ENCODE measurements at places on chromosomes 7 and 10.

DNA sequence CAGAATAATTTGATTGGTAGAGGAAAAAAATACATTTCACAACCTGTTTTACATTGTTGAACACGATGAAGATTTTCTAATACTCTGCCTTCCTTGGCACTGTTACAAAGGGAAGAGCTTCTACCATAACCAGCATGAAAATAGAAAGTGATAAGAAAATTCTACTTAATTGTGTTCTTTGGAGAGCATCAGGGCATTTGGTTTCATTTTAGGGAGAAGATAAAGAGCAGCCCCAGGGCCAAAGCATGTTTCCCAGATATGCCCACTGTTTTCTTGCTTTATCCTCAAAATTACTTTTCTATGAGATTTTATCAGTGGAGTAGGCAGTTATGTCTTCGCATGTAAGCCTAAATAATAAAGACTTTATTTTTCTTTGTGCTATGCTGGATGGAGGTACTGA lies 9.5 kb downstream of the CHRM2 start:
- DNase-seq: no peak

GRCh38 chr10:116787893-116788665 lies 45.7 kb upstream of the HSPA12A start:
- DNase-seq: peak; percentile 27

- DNase-seq: no peak
Observed at GRCh38 chr7:66912195-66912594, 8.8 kb upstream of the TMEM248 start.

DNA sequence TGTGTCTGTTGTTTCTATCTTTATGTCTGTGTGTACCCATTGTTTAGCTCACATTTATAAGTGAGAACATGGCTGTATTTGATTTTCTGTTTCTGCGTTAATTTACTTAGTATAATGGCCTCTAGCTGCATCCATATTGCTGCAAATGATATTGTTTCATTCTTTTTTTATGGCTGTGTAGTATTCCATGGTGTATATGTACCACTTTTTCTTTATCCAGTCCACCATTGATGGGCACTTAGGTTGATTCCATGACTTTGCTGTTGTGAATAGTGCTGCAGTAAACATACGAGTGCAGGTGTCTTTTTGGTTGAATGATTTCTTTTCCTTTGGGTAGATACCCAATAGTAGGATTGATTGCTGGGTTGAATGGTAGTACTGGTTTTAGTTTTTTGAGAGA lies 48.2 kb downstream of the ZNRF2 start:
- DNase-seq: no peak

- DNase-seq: no peak
Observed at GRCh38 chr7:143117395-143117794, 14.5 kb upstream of the PIP start.

DNA sequence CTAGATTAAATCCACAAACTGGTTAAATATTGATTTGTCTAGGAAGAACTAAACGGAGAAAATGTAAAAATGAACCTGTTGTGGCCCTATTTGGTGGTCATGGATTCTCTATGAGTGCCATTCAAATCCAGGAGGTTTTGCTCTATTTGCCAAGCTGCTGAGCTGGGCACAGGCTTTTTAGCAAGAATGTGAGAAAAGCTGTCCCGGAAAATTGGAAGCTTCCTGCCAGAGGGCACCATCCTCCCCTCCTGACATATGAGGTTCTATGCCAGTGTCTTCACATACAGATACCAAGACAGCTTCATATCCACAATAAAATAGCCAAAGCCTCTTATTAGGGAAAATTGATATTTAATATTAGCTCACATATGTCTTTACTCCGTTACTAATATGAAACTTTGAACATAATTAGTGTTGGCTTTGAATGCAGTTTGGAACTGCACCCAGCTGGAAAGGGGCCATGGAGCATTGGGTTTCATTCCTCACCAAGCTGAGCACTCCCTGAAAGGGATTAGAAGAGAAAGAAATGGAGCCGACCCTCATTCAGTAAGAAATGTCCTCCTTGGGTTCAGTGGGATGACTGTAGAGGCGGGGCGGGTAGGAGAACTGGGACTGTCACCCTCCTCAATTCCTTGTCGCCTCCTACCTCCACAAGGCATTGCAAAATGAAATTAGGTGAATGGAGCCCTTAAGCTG lies 47.8 kb downstream of the NRCAM start:
- DNase-seq: no peak

DNA sequence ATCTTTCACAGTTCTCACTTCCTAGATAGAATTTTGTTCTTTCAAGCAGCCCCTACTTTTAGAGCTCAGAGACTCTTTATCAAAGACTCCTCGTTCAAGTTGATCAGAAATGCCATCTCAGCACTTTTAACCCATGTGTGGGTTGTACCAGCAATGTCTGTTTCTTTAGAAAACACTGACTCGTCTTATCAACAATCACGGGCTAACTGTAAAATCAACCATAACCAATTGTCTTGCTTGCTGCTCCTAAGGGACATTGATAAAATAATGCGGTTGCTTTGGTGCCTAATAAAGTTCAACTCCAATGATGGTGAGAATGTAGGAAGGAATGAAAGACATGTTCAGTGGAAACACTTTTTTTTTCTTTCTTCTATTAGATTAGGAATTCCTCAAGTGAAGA lies 12.9 kb upstream of the CDK6 start:
- DNase-seq: no peak

DNA sequence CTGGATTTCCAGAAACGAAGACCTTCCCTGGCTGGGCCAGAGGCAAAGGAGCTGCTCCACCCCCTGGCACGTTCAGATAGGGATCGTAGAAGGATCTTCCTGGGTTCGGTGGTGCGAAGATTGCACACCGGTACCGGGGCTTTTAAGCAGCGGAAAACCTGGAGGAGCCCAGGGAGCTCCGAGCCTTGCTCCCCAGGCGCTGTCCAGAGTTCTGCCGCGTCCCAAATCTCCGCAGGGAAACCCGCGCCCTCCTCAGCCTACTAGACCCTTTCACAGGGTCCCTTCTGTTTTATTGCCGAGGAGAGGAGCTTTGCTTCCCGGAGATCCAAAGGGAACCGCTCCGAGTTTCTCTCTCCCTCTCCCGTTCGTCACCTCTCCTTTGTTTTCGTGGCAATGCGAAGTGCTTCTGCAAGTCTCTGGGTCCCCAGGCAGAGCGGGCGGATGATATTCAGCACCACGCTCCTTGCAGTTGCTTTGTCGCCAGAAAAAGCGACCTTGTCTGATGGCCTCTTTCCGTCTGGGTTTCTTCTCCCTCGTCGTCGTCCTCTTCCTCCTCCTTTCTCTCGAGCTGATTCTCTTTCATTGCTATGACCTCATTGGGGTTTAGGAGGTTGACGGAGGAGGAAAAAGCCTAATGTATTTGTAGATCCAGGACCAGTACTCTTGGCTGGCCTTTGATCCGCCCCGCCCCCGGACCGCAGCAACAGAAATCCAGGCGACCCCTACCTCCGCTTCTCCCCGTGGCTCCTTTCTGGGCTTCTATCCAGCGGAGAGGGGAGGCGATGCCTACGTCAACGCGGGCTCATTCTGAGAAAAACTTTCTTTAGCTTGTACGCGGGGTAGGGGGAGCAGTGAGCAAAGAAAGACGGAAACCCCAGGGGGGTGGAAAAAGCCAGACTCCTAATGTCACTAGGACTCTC lies at the start of gene TMEM196:
Gene TMEM196 (minus strand): TSS at position 777 of the 920 bp plus-strand sequence. CDS start 921 bp downstream, outside the sequence.
- DNase-seq: no peak

GRCh38 chr7:158361326-158361946 lies 226.2 kb downstream of the PTPRN2 start:
- no peak for DNase-seq

DNA sequence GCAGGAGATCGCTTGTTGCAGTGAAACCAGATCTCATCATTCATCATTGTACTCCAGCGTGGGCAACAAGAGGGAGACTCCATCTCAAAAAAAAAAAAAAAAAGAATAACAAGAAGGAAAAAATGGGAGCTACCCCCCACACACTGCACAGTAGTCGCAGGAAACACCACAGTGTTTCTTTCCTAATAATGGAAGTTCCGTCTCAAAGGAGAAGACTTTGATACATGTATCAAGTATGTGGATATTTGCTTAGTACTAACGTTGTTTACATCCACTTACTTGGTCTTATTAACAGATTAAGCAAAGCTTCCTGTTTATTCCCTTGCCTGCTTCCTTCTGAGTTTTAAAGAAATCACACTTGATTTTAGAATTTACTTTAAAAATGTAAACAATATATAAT lies 22.2 kb downstream of the YAE1 start:
- DNase-seq: peak; percentile 43

DNA sequence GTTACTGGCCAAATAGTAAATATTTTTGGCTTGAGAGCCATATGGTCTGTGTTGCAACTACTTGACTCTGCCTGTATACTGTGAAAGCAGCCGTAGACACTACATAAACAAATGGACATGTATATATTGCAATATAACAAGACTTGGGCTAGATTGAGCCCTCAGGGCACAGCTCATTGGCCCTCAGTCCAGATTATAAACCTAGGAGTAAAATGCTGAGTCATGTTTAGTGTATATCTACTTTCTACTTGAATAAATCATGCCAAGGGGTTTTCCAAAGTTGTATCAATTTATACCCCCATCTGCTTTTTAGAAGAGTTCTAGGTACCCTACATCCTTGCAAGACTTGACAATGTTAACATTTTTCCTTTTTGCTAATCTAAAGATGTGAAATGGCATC lies 27.4 kb upstream of the POU6F2 start:
- no peak for DNase-seq

- peak; percentile 34 for DNase-seq
Observed at GRCh38 chr10:17109475-17110207, 20.0 kb downstream of the CUBN start.

- DNase-seq: no peak
Observed at GRCh38 chr7:64651632-64652165, 14.2 kb upstream of the ZNF107 start.

DNA sequence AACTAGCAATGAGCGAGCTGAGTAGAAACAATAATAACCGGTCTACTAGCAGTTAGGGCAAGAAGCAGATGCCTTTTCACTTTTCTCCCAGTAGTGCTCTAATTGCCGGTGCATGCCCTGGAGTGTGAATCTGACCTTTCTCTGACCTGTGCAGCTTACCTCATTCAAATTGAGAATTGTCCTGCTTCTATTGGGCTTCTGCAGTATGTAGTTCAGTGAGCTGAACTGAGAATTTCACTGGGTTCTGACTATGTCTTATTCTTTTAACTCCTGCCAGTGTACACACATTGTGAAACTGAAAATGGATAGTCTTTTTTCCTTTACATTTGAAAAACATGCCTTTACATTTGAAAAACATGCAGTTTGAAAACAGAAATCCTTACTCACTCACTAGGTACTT lies 157.9 kb upstream of the GRM3 start:
- DNase-seq: no peak

DNA sequence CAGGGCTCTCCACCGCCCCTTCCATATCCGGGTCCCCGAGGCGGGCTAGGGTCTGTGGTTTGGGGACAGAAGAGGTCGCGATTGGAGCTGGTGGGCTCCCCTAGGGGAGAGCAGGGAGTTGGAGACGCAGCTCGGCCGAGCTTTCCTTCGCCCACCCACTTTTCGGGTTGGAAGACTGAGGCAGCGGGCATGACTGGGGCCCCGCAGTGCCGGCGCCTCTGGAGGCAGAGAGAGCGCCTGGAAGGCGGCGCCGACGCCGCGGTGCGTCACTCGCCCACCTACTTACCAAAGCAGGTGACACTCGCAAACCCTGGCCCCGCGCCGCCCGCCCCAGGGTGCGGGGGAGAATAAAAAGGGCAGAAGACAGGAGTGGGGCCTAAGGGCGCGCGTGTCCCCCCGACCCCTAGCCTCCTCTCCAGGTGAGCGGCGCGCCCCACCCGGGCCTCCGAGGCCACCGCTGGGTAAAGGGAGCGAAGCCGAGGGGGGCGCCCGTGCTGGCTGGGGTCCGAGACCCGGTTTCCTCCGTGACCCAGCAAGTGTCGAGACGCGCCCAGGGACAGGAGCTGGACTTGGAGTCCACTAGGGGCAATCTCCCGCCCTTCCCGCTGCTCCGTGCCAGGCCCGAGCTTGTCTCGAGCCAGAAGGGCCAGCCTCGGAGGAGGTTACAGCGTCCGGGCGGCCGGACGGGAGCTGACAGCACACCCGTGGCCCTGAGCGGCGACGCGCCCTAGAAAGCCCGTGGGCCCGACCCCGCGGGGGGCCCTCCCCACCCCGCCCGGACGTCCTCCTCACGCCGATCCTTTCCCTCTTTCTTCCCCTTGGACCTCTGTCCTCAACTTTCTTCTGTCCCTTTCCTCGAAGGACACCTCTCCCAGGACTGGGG lies 34.4 kb upstream of the GRID1 start:
- no peak for DNase-seq

GRCh38 chr7:142500366-142500765 lies 242.5 kb upstream of the PRSS58 start:
- no peak for DNase-seq

DNA sequence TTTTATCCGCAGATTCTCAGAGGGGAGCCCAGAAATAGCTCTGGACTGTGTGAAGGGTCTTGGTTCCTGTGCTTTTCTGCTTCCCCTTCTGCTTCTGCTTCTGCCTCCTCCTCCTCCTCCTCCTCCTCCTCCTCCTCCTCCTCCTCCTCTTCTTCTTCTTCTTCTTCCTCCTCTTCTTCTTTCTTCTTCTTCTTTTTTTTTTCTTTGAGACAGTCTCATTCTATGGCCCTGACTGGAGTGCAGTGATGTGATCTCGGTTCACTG lies 11.6 kb downstream of the PDZD7 start:
- DNase-seq: no peak

- no peak for DNase-seq
Observed at GRCh38 chr7:1818575-1819258, 148.6 kb downstream of the ELFN1 start.

DNA sequence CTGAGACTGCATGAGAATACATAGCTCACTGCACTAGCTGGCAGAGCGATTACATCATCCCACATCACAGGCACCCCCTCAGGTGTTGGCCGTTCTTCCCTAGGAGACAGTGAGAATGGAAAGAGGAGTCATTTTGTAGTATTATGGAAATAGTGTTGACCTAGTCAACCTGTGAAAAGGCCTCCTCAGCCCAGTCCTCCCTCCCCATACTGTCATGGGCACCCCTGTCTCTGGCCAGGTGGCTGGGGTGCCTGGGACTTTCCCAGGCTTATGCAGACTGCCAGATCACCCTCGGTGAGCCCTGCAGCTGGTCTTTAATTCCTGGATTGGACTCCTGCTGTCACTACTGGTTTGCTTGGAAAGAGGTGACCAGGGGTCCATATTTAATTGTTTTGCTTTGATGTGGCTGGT lies 4.0 kb downstream of the INPP5A start:
- no peak for DNase-seq

- DNase-seq: no peak
Observed at GRCh38 chr7:31151849-31152248, 99.7 kb downstream of the ADCYAP1R1 start.

DNA sequence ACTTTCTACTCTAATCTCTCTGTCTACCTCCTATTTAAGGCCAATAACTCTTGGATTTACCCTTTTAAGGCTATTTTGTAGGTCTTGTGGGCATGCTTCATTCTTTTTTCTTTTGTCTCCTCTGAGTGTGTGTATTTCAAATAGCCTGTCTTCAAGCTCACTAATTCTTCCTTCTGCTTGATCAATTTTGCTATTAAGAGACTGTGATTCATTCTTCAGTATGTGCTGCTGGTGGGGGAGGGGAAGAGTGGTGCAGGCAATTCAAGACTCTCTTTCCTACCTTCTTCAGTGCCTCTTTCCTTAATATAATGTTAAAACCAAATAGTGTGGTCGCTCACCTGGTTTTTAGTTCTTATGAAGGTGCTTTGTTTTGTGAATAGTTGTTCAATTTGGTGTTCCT lies 20.0 kb downstream of the ABCB1 start:
- no peak for DNase-seq

Data from CD14-positive monocyte (primary cell).